ENCODE measurements at places on chromosomes 7 and 10.

GRCh38 chr7:55250313-55250712, 114.8 kb upstream of the LANCL2 start:
- DNase-seq, result no peak

DNA sequence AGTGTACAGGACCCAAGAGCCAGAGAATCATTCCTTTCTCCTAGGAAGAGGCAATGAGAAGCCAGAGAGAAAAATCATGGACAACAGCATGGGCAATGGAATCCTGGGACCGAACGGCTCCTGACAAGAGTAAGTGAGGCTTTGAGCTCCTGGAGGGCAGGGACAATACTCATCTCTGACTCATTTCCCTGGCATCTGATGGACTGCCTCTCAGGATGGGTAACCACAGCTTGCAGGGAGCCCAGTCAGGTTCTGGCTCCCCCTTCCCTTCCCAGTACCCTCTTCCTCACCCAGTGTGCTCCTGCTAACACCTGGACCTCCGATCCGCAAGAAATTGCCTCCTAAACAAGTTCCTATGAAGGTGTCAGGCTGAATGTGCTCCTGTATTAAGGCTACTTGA, 51.2 kb upstream of the SORCS3 start:
- no peak for DNase-seq

DNA sequence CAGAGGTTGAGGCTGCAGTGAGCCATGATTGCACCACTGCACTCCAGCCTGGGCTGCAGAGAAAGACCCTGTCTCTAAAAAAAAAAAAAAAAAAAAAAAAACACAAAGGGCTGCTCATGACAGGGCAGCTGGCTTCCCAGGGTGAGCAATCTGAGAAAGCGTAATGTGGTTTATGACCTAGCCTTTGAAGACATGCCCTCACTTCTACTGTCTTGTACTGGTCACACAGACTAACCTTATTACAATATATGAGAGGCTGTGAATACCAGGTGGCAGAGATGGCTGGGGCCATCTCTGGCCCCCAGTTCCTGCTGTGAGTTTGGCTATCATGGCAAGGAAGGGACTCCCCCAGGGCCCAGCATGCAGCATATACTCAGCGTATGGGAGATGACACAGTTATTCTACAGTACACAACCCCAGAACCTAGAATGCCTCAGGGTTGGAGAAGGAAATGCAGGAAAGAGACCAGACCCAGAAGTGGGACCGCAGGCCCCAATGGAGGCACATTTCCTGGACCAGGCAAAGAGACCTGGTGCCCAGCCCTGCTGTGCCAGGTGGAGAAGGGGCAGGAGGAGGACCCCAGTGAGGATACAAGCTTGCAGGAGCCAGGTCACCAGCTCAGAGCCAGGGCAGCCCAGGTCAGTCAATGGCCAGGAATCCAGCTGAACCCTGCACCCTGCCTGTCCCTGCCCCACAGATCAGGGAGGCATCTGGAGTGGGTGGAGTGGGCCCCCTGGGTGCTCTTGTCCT, 26.3 kb downstream of the NPTX2 start:
- DNase-seq, result no peak

DNA sequence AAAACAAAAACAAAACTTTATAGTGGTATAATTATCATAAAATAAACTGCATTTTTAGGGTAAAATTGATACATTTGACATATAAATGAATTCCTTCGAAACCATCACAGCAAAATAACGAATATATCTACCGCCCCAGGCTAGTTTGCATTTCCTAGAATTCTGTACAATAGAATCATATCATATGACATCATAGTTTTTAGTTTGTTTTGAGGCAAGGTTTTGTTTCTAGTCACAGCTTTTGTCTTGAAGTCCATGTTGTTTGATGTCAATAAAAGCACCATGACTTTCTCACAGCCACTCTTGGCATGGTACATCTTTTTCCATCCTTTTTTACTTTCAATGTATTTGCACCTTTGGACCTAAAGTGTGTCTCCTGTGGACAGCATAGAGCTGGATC, 102.9 kb downstream of the FOXL3 start:
- no peak for DNase-seq

DNA sequence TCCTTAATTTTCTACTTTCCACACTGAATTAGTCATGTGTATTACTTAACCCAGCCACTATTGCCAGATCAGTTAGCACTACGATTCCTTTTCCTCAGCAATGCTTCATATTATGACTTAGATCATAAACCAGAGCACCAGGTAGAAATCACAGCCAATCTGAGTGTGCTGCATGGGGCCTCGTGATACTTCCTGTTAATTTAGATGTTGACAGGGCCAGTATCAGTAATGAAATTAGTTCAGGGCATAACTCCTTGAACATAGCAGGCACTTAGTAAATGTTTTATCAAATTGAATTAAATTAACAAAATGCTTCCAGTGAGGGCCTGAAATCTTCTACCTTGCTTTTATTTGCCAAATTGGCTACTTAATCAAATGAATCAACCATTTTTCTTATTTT, 169.3 kb upstream of the LRGUK start:
- DNase-seq, result no peak

GRCh38 chr10:73898730-73899410, 12.1 kb upstream of the PLAU start:
- no peak for DNase-seq

- DNase-seq, result no peak
Measured at GRCh38 chr10:42149027-42149700, 489.2 kb downstream of the ZNF33B start.

DNA sequence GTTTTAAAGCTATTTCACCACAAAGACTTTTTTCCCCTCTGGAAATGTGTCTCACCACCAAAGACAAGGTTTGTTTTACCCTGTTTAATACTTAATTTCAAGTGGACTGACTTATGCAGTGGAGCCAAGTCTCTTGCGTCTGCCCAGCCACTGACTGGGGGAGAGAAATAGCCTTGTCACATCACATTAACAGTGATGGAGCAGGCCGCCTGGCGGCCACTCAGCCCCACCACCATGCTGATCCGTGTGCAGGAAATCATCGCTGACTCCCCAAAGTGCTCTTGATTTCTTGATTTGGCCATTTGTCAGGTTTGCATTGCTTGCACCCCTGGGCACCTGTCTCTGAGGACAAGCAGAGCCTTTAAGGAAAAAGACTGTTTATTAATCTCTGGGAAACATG, 334.1 kb downstream of the GLRX3 start:
- no peak for DNase-seq

DNA sequence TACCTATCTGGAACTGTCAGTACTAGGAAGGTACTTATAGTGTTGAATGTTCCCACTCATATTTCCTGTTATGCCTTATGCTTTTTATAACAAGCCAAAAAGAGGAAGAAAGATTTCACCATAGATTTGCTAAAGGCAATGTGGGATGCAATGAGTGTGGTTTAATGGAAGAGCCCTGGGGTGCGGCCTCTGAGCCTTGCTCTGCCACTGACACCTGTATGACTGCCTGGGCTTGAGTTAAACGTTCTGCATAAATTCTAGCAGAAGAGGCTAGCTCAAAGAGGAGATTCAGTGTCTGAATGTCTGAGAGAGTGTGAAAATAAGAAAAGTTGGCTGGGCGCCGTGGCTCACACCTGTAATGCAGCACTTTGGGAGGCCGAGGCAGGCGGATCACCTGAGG, 143.8 kb downstream of the TPST1 start:
- no peak for DNase-seq
